ENCODE measurements at places on chromosomes 12 and 14. TPM values are rescaled to one million over a fixed set of nuclear protein-coding genes. Genes with fewer than 3 reads are reported as not detected.

- DNase-seq: no peak
These were observed 101.1 kb downstream of the OTOGL start for GRCh38 chr12:80200414-80200813.

GRCh38 chr12:70255311-70255710 is 12.1 kb downstream of the CNOT2 start:
- DNase-seq: no peak

DNA sequence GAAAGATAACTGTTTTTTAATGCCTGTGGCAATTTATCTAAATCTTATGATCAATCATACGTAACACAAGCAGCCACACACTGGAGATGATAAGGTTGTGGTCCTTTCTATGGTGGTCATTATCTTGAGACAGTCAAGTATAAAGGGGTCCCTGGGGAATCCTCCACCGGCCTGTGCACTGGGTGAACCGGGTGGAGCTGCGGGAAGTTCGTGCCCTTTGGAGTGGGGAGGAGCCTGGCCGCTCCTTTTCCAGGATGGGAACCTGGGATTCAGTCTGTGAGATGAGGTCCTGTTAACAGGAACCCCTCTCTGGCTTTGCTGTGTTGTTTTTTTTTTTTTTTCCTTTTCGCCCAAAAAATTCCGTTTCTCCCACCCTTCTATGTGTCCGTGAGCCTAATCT is 167.5 kb upstream of the RPL10L start:
- no peak for DNase-seq

TEAD4 gene
- total RNA-seq: 67.7 TPM

- no peak for DNase-seq
These were observed 7.2 kb upstream of the RACGAP1 start for GRCh38 chr12:50032515-50032853.

GRCh38 chr14:96598332-96598928 is 96.2 kb downstream of the PAPOLA start:
- no peak for DNase-seq

GRCh38 chr12:111858778-111859177 is 16.8 kb downstream of the MAPKAPK5 start:
- DNase-seq: no peak

DLGAP5 gene
- total RNA-seq: 102 TPM

GRCh38 chr12:100984796-100985195 is 190.2 kb downstream of the ANO4 start:
- DNase-seq: no peak

IL31 gene
- total RNA-seq: not detected

GRCh38 chr12:118033902-118034301 is 17.4 kb downstream of the RFC5 start:
- DNase-seq: no peak

DNA sequence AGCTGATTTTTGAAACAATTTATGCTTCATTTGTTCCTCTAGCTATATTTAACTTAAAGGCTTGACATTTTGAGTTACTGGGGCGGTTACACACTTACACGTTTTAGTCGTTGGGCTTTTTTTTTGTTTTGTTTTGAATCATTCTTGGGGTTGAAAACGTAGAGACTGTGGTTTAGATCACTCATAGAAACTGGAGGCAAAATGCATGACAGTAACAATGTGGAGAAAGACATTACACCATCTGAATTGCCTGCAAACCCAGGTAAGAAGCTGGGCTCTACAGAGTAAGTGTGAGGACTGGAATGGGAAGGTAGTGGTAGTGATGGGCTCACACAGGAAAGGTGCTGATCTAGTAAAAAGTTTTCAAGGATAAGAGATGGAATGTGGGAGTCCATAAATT is at the start of gene CLEC2D:
TSS of gene CLEC2D (plus strand) at position 180 of the 400 bp plus-strand sequence. CDS start at position 202, 22 bp downstream.
- DNase-seq: no peak

HOTAIR gene
- not detected for total RNA-seq

APOF gene
- total RNA-seq: not detected

GRCh38 chr14:101175731-101176534 is 272.4 kb upstream of the RTL1 start:
- no peak for DNase-seq

GRCh38 chr12:64678835-64679234 is 68.5 kb downstream of the RASSF3 start:
- DNase-seq: no peak

TRIM9 gene
- 0.73 TPM for total RNA-seq

- DNase-seq: peak; percentile 37
These were observed 8.2 kb downstream of the TMEM121 start for GRCh38 chr14:105534586-105534985.

NTF3 gene
- 0.92 TPM for total RNA-seq

DNA sequence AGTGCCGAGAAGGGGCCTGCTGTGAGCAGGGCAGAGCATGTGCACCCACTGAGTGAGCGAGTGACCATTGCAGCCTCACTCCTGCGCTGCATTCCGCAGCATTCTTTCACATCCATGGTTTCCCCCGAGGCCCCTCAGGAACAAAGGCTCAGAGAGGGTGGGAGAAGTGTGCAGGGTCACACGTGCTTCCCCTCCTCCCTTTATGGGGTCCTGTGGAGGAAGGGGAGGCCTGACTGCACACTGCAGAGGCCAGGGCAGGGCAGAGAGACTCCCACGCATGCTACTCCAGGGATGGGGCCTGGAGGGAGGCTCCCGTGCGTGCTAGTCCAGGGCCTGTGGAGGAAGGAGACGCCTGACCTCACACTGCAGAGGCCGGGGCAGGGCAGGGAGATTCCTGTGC is 63.2 kb downstream of the DIO3 start:
- no peak for DNase-seq

GRCh38 chr12:46915836-46916235 is 90.0 kb upstream of the SLC38A4 start:
- no peak for DNase-seq

DNA sequence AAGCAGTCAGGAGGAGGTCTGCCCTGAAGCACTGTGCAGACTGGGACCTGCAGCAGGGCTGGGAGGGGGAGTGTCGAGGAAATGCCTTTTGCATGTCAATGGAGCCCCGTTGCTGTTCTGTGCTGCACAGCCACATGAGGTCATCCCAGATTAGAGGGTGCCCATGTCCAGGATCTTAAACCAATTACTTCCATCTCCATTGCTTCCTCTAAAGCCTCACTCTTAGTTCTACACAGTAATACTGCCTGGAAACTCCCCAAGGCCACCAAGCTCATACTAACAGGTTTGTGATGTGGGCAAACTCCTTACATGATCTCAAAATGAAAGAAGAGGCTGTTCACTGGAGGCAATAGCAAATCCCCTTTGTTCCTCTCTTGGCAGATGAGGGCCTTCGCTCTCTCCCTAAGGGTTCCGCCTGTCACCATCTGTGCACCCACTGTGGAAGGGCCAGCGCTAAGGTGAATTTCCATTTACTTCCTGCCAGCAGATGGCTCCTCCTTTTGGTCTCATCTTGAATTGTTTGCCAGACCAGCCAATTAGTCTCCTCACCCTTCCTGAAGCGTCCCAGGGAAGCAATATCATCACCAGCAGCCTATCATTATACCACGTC is 35.4 kb upstream of the LTA4H start:
- peak; percentile 47 for DNase-seq

GRCh38 chr12:100371146-100371545 is 14.3 kb downstream of the SLC17A8 start:
- DNase-seq: no peak

GRCh38 chr12:131720921-131721320 is 10.0 kb downstream of the SFSWAP start:
- DNase-seq: no peak

DNA sequence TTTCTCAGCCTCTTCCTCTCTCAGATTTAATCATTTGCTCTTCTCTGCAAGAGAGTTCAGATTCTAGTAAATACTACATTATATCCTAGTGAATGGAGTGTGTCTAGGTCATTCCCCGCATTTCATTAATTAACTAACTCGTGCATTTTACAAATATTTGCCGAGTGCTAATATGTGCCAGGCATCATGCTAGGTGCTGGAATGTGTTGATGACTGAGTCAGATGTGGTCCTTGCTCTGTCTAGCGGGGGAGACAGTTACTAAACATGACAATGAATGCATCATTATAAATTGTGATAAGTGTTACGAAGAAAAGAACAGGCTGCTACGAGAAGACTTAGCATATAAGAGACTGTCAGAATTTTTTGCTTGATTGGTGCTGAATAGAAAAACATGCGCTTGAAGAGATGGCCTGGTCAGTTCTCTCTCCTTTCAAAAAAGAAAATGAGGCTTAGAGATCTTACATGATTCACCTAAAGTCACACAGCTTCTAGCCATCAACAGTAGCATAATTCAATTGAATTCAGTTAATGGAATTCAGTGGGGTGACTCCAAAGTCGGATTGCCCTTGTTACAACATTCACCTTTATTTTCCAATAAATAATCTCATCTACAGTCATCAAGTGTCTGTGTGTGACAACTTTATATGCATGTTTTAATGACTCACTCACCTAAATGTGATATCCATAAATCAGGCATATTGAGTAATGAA is 48.7 kb upstream of the MAX start:
- no peak for DNase-seq

GRCh38 chr12:113174461-113175384 is 10.6 kb downstream of the DDX54 start:
- peak; percentile 96 for DNase-seq

AQP5 gene
- 1.7 TPM for total RNA-seq

GRCh38 chr14:96538990-96539317 is 36.8 kb downstream of the PAPOLA start:
- no peak for DNase-seq

GRCh38 chr12:6927379-6928021 is at the start of gene ATN1:
Gene ATN1, plus strand, starts transcription at chr12:6927959. Its CDS starts 6,043 bp downstream, at chr12:6934002.
- DNase-seq: peak; percentile 96

LIN7A gene
- total RNA-seq: 11.9 TPM

DNA sequence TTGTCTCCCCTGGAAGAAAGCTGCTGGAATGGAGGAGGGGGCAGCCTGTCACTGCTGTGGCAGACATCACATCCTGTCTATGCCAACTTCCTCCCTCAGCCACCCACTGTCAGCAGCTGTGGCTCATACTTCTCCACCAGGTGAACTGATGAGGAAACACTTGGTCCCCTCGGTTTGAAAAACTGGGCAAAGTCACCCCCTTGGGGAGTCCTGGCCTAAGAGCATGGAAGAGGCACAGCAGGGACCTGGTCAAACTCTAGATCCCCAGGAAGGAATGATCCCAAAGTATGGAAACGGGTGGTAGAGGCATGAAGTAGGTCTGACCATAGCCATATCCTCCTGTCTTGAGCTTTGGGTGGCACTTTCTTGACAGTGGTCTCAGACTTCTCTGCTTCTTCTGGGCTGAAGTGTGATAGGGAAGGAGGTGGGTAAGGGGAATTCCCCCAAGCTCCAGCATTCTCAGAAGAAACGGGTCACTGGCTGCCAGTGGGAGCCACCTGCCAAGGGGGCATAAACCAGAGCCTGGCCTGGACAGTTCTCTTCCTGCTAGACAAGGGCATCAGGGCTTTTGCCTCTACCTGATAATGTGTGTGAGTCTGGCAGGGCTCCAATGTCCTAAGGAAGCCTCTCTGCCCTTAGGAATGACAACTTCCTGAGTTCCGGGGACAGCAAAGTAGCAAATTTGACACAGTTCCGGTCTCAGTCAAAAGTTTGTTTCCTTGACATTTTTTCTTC is 36.0 kb downstream of the FMNL3 start:
- no peak for DNase-seq

CD4 gene
- 0.81 TPM for total RNA-seq

DNA sequence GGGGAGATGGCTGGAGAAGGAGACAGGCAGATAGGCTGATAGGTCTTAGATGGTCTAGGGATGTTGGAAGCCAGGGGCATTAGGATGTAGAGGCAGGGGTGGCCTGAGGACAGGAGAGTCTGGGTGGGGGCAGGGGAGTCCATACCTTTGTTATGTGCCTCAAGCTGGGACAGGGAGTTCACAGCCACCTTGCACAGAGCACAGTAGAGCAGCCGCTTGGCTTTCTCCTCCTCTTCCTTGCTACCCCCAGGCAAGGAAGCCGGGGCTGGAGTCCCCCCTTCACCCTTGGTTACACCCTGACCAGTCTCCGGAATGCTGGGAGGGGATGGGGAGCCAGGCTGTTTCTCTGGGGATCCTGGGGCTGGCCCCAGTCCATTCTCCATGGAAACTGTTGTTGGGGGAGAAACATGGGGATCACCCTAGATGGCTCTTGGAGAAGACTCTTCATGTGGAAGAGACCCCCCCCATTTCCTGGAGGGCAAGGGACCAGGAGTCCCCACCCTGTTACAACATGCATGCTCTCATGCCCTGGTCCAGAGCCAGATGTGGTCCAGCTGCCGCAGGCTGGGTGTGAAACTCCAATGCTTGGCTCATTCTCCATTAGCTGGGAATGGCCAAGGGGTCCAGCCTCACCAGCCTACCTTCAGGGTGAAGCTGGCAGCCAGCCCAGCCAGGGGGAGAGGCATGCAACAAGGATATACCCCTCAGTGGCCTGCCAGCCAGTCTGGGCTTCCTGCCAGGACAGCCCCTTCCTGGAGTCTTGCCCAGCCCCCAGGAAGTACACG is 7.2 kb upstream of the GPR84 start:
- DNase-seq: peak; percentile 27

- no peak for DNase-seq
These were observed 151.9 kb downstream of the ACSS3 start for GRCh38 chr12:81229759-81230158.

GRCh38 chr12:81468206-81468605 is 290.9 kb downstream of the PPFIA2 start:
- no peak for DNase-seq

DNA sequence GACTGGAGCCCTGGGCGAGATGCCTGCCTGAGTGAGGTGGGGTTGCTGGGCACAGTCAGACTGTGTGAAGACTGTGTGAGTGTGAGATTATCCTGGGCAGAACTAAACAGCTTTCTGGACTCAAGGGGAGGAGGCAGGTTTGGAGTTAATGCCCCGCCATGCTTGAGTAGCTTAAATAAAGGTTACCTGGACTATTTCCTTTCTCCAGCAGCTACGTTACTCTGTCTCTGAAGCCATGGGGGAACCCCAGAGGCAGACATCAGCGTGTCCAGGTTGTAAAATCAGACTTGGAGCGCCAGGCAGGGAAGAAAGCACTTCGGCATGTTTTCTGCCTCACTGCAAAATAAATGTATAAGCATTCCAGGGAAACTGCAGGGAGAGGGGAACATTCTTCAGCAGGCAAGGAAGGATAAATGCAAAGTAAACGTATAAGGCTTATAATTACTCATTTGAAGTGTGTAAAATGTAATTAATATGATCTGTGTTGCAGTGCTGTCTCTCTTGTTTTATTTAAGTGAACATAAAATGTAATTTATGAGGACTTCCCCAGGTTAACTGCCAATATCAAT is 129.7 kb downstream of the CHST11 start:
- DNase-seq: no peak

DNA sequence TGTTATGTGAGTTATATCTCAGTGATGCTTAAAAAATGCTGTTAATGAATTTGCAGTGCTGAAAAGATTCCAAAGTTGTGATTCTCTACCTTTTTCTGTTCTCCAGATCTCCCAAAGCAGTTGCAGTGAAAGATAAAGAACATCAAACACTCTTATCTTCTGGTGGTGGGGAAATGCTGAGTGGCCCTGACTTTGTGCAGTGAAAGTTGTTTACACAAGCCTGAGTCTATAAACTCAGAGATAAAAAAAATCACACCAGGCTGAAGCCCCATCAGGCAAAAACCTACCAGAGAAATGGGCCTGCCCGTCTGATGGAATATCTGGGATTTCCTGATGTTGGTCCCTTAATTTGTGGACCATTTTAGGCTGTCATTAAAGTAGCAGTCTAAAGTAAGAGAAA is 46.1 kb downstream of the RASSF3 start:
- no peak for DNase-seq

KRT77 gene
- not detected for total RNA-seq

PRR4 gene
- 0.78 TPM for total RNA-seq

- DNase-seq: no peak
These were observed 138.1 kb upstream of the FLRT2 start for GRCh38 chr14:85391892-85392291.

RNASE7 gene
- not detected for total RNA-seq

GRCh38 chr12:54984658-54985376 is at the start of gene TESPA1:
Gene TESPA1, minus strand, starts transcription at chr12:54984762. Its CDS starts 10,200 bp downstream, at chr12:54974562.
- no peak for DNase-seq

- DNase-seq: no peak
These were observed 20.5 kb downstream of the HPD start for GRCh38 chr12:121838126-121838525.

All from H7 (cell line).